ENCODE measurements at places on chromosomes 5 and 9.

GRCh38 chr5:56567278-56567677 is 248.1 kb upstream of the MAP3K1 start:
- no peak for ATAC-seq

- no peak for ATAC-seq
Observed at GRCh38 chr5:13662626-13663025, 281.9 kb downstream of the DNAH5 start.

DNA sequence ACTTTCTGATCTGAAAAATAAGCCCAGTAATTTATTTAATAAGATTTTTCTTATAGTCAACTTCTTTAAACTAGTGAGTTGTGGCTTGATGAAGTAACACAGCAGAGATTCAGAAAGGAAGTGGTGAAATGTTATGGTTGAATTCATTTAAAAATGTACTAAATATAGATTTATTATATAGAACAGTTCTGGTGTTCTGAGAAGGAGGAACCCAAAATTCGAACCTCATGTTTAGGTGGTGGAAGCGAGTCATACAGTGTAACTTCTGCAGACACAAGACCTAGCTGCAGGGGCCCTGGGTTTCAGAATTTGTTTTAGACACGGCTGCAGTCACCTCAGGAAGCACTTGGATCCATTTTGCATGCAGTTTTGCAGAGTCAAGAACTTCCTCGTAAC is 188.2 kb downstream of the TRIO start:
- ATAC-seq: no peak

DNA sequence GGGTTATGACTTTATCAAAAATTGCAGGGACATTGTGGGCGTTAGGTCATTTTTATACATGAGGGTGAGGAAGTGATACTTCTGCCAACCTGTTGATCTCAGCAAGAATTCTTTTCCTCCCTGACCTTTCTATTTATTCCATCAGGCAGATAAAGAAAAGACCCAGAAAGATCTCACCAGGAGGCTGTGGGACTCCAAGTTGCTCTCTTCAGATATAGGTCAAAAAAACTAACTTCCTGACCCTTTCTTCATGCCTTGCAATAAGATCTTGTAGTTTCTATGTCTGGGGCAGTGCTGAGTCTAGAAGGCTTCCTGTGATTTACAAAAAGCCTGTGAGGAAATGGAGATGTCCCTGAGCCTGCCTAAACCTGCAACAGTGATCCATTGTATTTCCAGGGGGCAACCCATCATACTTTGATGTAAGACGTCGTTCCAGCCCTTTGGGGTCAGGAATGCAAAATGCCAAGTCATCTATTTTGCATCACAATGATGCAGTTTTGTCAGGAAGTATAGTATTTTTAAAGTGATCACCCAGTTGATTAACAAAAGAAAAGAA is 22.0 kb upstream of the PIK3R1 start:
- no peak for ATAC-seq

- ATAC-seq: no peak
Observed at GRCh38 chr5:143648696-143649095, 163.3 kb upstream of the HMHB1 start.

DNA sequence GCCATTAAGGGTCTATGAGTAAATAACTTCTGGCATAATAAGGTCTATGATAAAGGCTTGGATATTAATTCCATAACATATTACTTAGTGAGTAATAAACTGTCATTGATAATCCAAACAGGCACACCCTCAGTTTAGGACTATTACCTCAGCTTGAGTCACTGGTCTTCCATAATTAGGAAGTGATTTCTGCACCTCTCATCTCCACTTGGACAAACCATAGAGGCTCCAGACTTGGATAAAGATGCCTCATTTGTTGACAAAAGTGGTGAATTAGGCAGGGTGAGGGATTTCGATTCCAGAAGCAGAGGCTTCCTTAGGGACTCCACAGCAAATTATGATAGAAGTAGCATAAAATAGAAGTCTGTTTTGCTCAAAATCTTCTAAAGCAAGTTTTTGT is 127.5 kb upstream of the MTAP start:
- peak; percentile 47 for ATAC-seq

- ATAC-seq: peak; percentile 40
Observed at GRCh38 chr5:83718195-83718825, 2.3 kb downstream of the HAPLN1 start.

- peak; percentile 56 for ATAC-seq
Observed at GRCh38 chr5:76082772-76083554, at the start of gene SV2C. TSS of gene SV2C (plus strand) at chr5:76083383. CDS start at chr5:76131751, 48,368 bp downstream.

DNA sequence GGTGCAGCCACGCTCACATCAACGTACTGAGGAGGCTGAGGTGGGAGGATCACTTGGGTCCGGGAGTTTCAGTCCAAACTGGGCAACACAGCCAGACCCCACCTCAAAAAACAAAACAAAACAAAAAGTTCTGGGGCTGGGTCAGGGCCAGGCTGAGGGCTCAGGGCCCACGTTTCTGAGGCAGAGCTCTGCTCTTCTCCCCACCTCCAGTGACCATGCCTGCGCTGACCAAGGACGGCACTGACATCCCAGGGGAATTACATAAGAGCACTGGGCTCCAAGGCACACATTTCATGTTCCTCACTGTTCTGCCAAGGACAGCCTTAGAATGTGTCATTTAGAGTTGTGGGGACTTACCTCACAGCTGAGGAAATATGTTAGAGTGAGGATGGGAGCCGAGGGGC is 40.4 kb upstream of the TESK1 start:
- no peak for ATAC-seq

- ATAC-seq: peak; percentile 39
Observed at GRCh38 chr5:103561685-103562452, 720 bp downstream of the NUDT12 start.

- ATAC-seq: no peak
Observed at GRCh38 chr9:38436708-38437107, 12.5 kb upstream of the IGFBPL1 start.

- no peak for ATAC-seq
Observed at GRCh38 chr9:6214434-6214833, 1.2 kb upstream of the IL33 start.

- ATAC-seq: no peak
Observed at GRCh38 chr5:36215910-36216309, 25.8 kb downstream of the NADK2 start.

DNA sequence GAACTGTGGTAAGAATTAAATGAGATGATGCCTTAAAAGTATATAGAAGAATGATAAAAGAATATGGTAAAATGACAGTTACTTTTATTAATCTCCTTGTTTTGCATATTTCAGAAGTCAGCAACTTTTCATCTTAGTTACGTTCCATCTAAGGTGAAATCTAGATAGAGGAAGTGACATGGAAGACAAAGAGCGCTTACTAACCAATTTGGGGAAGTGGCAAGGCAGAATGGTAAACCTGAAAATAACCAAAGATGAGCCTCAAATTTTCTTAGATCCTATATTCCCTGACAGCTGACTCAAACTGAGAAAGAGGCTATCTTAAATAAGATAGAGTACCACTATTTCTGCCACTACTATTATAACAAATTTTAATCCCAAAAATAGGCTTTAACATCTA is 52.5 kb downstream of the FGF10 start:
- ATAC-seq: no peak

DNA sequence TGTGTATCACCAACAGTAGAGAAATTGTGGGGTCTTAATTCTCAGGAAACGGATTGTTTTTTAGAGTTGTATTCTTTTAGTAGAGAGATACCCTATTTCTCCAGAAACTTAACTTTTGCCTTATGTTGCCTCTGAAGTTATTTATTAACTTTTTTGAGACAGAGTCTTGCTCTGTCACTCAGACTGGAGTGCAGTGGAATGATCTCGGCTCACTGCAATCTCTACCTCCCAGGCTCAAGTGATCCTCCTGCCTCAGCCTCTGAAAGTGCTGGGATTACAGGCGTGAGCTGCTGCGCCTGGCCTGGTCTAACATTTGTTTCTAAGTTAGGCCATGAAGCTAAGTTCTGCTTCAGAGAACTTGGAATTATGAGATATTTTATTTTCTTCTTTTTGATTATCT is 75.0 kb downstream of the CFAP95 start:
- ATAC-seq: no peak

DNA sequence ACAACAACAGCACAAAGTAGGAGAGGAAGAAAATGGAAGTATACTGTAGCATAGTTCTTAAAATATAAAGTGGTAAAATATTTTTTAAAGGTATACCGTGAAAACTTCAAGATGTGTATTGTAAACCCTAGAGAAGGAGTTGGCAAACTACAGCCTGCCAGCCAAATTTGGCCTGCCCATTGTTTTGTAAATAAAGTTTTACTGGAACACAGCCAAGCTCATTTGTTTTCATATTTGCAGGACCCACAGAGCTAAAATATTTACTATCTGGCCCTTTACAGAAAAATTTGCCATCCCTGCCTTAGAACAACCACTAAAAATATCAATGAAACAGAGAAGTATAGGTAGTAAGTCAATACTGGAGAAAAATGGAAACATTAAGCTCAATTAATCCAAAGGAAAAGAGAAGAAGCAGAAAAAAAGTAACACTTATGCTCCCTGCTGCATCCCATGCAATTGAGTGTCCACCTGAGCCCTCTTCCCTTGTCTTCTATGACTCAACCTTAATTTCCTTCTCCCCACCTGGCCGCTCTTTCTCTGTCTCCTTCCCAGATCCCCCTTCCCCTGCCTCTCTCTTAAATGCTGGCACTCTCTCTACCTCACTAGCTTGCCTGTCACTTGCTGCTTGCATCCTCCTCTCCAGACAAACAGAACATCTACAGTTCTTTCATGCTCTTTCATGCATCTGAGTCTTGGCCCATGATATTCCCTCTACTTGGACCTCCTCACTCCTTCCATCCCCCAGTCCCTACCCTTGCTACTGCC is 50.6 kb upstream of the FER start:
- no peak for ATAC-seq

- ATAC-seq: no peak
Observed at GRCh38 chr9:126373241-126373640, 46.6 kb downstream of the MVB12B start.

DNA sequence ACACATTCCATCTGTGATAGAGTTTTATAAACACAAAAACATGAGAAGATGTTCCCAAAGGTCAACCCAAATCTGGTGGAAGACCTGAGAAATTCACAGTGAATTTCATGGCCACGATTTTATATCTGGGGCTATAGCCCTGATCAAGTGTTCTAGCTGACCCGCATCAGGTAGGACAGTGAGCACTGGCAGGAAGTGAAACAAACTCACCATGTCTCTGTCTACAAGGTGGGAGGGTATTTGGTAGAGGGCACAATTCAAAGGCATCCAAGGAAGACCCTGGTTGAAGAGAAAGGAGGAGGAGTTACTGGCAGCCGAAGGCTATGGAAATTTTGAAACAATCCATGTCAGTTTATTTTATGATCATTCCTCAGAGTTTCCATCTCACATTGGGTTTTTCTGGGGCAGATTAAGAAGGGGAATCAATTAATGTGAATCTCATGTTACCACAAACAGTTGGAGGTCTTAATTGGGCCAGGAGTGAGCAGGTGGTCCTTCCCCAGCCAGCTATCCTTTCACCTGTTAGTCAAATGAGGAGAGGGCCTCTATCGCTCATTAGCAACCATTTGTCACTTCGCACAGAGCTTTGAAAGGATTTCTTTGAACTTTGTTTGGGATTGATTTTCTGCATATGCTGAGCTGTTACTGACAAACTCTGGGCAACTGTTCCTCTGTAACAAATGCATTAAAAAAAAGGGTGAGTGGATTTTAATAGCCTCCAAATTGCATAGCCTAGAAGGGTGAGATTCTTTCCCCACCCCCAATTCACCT is 612.0 kb upstream of the CLINT1 start:
- no peak for ATAC-seq

DNA sequence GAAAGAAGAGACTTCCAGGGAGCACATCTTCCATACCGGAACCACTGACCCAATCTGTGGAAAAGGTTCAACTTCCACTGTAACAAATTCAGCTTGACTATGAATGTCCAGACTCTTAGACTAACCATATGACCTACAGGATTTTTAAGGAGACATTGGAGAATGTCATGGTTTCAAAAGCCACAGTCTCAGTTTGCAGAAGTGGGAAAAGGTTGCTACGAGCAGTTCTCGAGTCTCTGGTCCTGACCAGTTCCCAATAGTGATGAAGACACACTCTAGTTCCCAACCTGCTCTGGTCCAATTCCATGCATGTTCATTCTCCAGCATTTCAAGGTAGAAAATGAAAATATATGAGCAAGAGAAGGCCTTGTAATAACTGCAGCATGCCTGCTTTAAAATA is 158.0 kb downstream of the MAPKAP1 start:
- ATAC-seq: no peak

- no peak for ATAC-seq
Observed at GRCh38 chr5:91222482-91222881, 160.6 kb downstream of the ARRDC3 start.

- no peak for ATAC-seq
Observed at GRCh38 chr5:93941897-93942296, 200.5 kb upstream of the POU5F2 start.

- no peak for ATAC-seq
Observed at GRCh38 chr5:154608531-154609011, 130.5 kb upstream of the HAND1 start.

- no peak for ATAC-seq
Observed at GRCh38 chr9:1337169-1337568, 287.0 kb downstream of the DMRT2 start.

- no peak for ATAC-seq
Observed at GRCh38 chr9:132637351-132637750, 32.4 kb downstream of the DDX31 start.

- ATAC-seq: no peak
Observed at GRCh38 chr5:35854248-35854647, 2.4 kb upstream of the IL7R start.

DNA sequence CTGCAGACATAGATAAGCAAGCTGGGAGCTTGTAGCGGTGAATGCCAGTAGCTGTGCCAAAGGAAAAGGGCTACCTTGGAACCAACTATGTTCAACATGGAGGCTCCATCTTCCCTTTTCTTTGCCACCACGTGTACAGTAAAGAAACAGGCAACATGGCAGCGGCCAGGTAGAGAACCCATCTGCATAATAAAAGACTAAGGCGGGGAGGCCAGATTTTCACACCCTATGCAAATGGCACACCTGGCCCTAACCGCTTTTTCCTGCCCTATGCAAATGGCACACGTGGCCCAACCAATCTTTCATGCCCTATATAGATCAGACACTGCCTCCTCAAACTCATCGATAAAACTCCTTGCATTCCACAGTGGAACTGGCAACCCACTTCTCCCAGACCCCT is 477.5 kb upstream of the EDIL3 start:
- no peak for ATAC-seq

DNA sequence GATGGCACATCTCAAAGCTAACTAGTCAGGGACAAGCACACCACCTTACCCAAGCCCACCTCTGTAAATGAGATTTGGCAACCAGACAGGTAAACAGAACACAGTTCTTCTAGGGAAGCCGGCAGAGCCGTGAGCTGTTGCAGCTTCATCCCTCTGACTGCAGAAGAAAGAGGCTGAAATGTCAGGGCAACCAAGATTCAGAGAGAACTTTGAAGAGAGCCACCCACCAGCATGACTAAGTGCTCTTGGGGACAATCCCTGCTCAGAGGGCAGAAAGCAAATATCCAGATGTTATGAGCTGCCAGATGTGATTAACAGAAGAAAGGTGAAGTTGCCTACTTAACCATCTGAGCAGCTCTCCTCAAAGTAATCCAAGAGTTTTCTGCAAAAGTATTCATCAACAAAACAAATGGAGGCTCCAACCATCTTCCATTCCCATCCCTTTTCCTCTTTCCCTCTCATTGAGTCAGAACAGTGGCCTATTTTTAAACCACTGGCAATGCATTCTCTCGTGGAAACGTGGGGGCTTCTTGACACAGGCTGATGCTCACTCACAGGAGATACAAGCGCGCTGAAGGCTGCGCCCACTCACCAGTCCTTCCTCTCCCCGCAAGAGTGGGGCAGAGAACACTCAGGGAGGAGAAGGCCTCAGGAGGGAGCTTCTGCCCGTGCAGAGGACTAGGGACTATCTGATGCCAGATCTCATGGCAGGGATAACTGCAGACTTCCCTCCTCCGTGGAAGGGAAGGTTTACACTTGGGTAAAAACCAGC is 57.1 kb downstream of the SLIT3 start:
- ATAC-seq: no peak
